Lower lobe of right lung (tissue), 2 donors: ENCODE measurements at places on chromosomes 7 and 10. TPM values are rescaled to one million over a fixed set of nuclear protein-coding genes. Genes with fewer than 3 reads are reported as not detected.
A peak's percentile ranks its signal among the peaks of the same experiment; 100 is the strongest.

Gene C1QL3
- not detected for total RNA-seq

Gene ZNF12
- 23.4 TPM for total RNA-seq

GRCh38 chr7:97081521-97082300, 35.8 kb upstream of the SDHAF3 start:
- H3K27ac ChIP-seq, result no peak overlapping the region
- no peak for DNase-seq
- peaks cover 3% of the 10 kb centered on the region for H3K27me3 ChIP-seq
- no peaks in the 10 kb centered on the region for H3K36me3 ChIP-seq
- H3K4me3 ChIP-seq, result no peak overlapping the region

Gene ELOVL3
- 0.92 TPM for total RNA-seq

Gene CALCR
- total RNA-seq, result 0.24 TPM

Gene FLNC
- total RNA-seq, result 11.7 TPM

GRCh38 chr7:82507365-82507975, 63.9 kb upstream of the CACNA2D1 start:
- H3K4me3 ChIP-seq, result peak overlapping the region; percentile 46
- H3K36me3 ChIP-seq, result no peaks in the 10 kb centered on the region
- H3K27me3 ChIP-seq, result no peaks in the 10 kb centered on the region
